ENCODE measurements at places on chromosomes 4 and X. TPM values are rescaled to one million over a fixed set of nuclear protein-coding genes. Genes with fewer than 3 reads are reported as not detected.

HGFAC gene
- total RNA-seq = not detected

CSAG3 gene
- total RNA-seq = not detected

SYTL5 gene
- total RNA-seq = not detected

DNA sequence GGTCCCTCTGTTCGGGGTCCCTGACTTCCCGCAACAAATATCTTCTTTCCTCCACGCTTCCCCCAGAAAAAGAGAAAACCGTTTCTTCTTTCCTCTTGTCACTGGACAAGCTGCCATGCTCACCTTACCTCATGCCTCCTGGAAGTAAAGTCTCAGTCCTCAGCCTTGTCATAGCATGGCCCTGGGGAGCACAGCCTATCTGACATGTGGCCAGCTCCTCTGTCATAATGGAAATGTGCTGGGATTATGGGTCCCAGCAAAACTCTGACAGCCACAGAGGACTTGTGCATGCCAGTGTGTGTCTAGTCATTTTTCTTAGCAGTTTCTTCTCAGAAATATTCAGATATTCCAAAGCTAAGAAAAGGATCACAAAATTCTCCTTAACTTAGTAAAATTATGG lies 122.4 kb downstream of the AASDH start:
- no peaks in the 10 kb centered on the region for H3K36me3 ChIP-seq
- no peak overlapping the region for H3K27ac ChIP-seq
- H3K4me1 ChIP-seq = peaks cover 3% of the 10 kb centered on the region
- H3K4me3 ChIP-seq = no peak overlapping the region
- no peak for DNase-seq

DNA sequence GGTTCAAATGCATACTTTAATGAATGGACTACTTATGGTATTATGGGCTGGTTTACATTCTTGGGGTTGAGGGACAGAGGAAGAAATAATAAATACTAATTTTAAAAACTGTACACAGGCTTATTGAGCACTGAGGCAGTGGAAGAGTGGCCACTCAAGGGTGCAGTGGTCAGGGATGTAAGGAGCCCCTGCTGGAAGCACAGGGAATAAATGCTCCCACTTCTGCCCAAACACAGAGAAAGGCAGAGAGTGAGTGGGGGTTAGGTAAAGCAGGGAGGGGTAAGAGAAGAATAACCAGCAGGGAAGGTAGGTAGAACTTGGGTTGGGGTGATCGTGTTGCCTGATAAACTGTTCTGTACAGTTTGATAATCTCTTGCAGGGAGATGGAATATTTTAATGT lies 60.0 kb downstream of the GAB1 start:
- no peak for DNase-seq
- peaks cover 3% of the 10 kb centered on the region for H3K4me1 ChIP-seq
- H3K27me3 ChIP-seq = peaks cover 31% of the 10 kb centered on the region
- H3K36me3 ChIP-seq = no peaks in the 10 kb centered on the region

GRCh38 chr4:38562751-38563198 lies 101.2 kb upstream of the KLF3 start:
- H3K4me3 ChIP-seq = no peak overlapping the region
- DNase-seq = no peak
- no peaks in the 10 kb centered on the region for H3K36me3 ChIP-seq
- no peak overlapping the region for H3K27ac ChIP-seq

GRCh38 chr4:184386271-184386781 lies 88.0 kb downstream of the IRF2 start:
- no peak overlapping the region for H3K27ac ChIP-seq
- H3K27me3 ChIP-seq = no peaks in the 10 kb centered on the region
- peaks cover 5% of the 10 kb centered on the region for H3K36me3 ChIP-seq
- no peak for DNase-seq

DNA sequence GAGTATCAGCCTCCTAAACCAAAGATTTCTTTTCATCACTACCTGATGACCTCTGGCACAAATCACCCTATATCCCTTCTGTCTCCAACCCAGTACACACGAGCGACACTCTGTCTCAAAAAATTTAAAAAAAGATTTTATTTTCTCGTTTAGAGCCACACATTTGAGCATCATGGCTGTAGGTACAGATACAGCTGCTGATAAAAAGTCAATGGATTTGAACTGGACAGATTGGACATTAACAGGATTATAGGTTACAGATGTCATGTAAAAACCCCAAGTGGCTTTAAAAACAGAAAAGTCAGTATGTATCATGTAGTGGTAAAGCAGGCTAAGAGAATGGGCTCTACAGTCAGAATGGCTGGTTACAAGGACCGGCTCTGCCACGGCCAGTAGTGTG lies 171.1 kb downstream of the SCFD2 start:
- no peaks in the 10 kb centered on the region for H3K27me3 ChIP-seq
- no peak for DNase-seq
- no peaks in the 10 kb centered on the region for H3K36me3 ChIP-seq
- no peak overlapping the region for H3K4me3 ChIP-seq
